Stimulated activated naive CD4-positive, alpha-beta T cell treated with Interleukin-2 at 50 U/mL for 16 hours (primary cell): ENCODE measurements at places on chromosomes 5 and 9.

DNA sequence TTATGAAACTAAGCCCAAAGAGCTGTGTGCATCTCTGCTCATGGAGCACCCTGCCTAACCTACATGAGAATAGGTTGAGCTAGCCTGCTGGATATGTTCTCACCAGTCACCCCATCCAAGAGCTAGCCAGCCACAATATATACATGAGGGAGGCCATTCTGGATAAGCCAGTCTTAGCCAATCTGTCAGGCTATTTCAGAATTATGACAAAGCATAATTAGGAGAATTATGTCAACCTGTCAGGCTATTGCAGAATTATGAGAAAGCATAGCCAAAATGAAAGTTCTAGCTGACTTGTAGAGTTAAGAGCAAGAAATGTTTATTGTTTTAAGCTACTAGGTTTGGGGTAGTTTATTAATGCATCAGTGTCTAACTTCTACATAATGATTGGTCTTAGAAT, 189.8 kb downstream of the WDR70 start:
- no peak for DNase-seq

DNA sequence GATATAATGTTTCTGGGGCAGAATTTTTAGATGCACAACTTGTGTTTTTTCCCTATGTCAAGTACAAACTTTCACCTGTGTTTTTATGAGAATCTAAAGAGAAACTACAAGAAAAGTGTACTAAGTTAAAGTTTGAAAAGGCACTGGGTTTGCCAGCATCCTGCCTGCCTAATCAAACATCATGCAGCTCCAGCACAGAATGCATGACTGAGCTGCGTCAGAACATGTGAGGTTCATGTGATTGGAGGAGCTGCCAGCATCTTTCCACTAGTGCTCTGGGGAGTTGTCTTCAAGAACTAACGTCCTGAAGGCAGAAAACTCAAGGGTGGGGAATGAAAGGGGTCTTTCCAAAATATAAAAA, 46.1 kb upstream of the RIC1 start:
- DNase-seq = no peak

- DNase-seq = no peak
Measured at GRCh38 chr5:148848393-148849031, 22.1 kb downstream of the ADRB2 start.

GRCh38 chr9:103730866-103731265, 363.2 kb upstream of the SMC2 start:
- DNase-seq = no peak

DNA sequence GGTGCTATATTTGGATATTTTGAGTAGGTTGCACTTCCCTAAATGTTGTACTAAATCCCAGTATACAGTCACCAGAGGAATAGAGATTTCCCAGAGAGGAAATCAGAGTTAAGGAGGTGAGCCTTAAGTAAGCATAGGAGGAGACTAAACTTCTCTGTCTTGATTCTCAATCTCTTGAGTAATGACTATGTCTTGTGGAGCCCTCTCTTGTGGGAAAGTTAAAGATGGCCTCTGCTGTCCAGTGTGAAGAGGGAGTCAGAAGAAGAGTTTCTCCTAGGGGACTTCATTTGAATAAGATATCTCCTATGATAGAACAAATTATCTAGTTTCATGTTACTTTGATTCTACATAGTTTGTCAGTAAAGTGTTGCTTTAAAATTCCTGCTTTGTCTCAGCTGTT, 502.5 kb downstream of the PDE4D start:
- DNase-seq = no peak

DNA sequence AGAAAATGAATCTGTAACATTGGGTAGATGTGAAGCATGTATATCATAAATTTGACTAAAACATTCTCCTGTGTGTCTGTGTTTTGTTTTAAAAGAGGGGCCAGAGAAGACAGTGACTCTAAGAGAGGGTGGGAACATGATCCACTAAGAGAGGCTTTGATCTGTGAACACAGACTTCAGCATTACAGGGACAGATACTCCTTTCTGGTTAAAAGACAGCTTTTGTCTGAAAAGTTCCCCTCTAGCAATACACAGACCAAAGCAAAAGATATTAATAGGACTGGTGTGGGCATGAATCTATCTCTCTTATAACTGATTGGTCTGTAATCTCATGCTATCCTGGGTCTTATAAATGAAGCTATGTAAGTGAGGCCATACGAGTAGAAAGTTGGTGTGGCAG, 150.9 kb downstream of the NUDT12 start:
- DNase-seq = no peak

- no peak for DNase-seq
Measured at GRCh38 chr9:135247227-135247930, 159.9 kb downstream of the OLFM1 start.

DNA sequence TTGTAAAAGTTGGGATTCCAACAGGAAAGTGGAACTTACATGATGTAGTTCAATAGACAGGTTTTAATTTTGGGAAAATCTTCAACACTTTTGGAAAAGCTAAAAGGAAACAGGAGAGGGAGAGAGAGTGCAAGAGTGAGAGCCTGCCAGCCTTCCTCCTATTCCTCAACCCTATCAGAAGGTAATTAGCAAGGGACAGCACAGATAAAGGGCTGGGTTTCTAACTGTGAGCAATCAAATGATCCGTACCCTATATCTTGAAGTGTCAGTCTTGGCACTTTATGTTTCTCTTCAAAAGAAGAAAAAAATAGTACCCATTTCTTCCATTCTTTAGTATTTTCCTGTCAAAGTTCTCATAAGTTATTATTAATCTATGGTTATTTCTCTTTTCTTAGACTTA, 79.4 kb downstream of the FER start:
- DNase-seq = no peak

DNA sequence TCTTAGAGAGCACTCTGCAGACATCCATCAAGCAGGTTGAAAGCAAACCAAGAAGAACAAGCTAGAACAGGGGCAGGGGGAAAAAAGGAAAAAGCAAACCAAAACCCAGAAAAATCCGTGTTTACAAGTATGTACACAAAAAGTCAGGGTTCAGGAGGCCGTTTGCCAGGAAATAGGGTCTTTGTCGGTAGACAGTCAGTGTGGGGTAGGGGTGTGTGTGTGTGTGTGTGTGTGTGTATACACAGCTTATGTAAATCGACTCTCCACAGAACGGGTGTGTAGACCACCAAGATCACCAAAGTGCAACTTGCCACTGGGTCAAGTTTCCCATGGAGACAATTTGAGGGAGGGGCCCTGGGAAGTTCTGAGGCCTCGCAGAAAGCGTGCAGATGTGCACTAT, 13.1 kb downstream of the SPRY4 start:
- DNase-seq = no peak

GRCh38 chr9:90979639-90980038, 178.0 kb downstream of the SYK start:
- DNase-seq = no peak

GRCh38 chr5:174327317-174327864, 281.9 kb downstream of the NSG2 start:
- peak; percentile 14 for DNase-seq

DNA sequence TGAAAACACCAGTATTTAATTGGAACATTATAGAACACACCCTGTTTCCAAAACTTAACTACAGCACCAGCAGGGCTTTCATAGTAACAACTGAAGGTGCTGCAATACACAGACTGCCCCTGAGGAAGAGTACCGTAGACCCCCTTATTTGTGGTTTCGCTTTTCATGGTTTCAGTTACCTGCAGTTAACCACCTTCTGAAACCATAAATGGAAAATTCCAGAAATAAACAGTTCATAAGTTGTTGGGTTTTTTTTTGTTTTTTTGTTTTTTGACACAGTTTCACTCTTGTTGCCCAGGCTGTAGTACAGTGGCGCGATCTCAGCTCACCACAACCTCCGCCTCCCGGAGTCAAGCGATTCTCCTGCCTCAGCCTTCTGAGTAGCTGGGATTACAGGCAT, 9.5 kb upstream of the GLDC start:
- DNase-seq = no peak

DNA sequence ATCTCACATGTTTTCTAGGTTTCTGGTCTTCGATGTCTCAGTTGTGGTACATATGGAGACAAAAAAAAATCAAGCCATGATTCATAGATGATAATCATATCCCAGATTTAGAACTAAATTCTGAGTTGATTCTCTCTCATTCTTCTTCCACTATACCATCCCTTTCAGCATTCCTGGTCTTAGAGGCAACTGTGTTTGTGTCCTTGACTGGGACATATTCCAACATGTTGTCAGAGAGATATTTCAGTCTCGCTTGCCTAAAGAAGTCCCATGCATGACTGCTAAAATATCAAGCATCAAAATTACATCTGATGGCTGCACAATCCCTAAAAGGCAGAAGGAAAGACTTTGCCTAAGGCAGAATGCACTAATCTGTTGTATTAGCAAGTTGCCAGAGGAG, 236.6 kb downstream of the PSAT1 start:
- no peak for DNase-seq

- DNase-seq = no peak
Measured at GRCh38 chr9:6917162-6917561, 159.4 kb downstream of the KDM4C start.

- DNase-seq = no peak
Measured at GRCh38 chr9:15249042-15249818, 57.8 kb downstream of the TTC39B start.

- no peak for DNase-seq
Measured at GRCh38 chr9:18490641-18491370, 16.9 kb downstream of the ADAMTSL1 start.

DNA sequence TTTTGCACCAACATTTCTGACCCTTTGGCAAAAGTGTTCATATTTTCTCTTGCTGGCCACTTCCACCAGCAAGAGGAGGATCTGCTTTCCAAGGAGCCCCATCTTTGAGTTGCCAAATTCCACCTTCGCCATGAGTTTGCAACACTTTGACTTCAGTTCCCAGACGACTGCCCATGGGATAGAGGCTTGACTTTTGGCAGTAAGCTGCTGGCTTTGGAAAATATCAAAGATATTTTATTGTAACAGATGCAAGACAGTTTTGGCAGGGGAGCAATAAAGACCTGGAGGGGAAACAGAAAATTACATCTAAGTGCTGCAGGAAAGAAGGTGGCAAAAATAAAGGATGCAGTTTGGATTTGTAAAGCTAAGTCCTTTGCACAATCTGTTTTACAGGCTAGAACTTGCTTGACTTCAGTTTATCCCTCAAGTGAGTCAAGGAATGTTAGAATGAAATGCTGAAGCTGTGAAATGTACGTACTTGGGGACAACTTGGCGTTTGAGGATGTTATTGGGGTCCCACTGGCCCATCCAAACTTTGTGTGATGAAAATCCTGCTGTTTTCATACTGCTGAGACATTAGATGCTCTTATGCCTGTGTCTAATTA, 232.9 kb downstream of the GOLPH3 start:
- DNase-seq = no peak

DNA sequence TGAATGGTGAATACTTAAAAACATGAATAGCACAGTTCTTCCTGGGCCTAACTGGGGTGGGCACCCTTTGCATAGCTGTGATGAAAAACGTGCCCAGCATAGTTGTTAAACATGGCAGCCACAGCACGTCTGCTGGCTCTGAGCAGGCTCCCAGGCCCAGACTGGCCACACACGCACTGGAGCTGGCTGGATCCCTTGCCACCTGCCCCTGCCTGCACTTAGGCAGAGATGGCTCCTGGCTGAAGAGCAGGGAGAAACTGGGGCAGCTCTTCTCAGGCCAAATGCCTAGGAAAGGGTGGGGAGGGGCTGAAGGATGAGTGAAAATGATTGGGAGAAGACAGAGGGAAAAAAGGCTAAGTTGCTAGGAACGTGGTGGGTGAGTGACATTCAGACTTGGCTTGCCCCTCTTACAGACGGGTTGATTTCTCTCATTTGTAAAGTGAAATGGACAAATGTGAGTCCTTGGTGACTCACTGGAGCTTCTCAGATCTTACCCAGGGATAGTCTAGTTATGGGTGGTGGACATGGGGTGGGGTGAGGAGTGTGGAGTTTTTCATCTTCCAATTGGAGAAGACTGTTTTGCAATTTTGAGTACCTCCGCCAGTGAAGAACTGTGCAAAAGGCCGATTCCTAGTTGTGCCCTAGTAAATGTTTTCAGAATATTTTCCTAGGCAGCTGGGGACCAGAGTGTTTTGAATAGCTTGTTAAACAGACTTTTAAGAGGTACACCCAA, 42.4 kb downstream of the TRIO start:
- DNase-seq = no peak

- no peak for DNase-seq
Measured at GRCh38 chr5:8560776-8561175, 691.8 kb downstream of the MTRR start.

DNA sequence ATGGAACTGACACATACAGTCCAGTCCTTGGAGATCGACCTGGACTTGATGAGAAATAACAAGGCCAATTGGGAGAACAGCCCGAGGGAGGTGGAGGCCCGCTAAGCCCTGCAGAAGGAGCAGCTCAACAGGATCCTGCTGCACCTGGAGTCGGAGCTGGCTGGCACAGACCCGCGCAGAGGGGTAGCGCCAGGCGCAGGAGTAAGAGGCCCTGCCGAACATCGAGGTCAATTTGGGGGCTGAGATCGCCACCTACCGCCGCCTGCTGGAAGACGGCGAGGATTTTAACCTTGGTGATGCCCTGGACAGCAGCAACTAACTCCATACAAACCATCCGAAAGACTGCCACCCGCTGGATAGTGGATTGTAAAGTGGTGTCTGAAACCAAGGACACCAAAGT, 1610.1 kb upstream of the ACO1 start:
- no peak for DNase-seq

DNA sequence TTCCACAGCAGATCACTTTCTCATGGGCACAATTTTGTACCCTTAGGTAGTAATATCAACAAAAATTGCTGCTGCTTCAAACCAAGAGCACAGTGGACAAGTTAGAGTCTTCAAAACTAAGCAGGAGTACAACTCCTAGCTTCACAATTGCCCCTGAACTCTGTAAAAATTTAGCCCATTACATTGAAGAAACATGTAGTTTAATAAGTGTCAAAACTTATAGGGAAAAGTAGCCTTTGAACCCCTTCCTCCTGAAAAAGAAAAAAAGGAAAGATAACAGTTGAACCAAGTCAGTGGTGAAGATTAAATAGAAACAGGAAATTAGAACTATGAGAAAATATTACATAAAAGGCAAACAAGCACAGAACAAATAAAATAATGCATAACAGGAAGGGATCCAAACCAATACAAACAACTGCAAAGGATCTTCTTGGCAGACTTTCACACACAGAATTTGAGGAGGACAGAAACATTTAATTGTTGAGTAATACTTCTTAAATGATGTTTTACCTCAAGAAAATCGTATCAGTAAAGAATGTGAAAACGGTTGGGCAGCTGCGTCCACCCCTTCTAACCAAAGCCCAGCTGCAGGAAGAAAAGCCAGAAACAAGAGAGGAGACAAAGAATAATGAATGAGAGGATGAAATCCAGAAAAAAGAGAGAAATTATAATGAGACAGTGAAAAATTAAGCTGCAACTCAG, 636.0 kb downstream of the NR2F1-AS1 start:
- no peak for DNase-seq

GRCh38 chr9:134962973-134963364, 45.3 kb upstream of the FCN1 start:
- DNase-seq = no peak
